Camera-type eye (tissue), 1 donor: ENCODE measurements at places on chromosomes 12 and 14. TPM values are rescaled to one million over a fixed set of nuclear protein-coding genes. Genes with fewer than 3 reads are reported as not detected.

B4GALNT3 gene
- 6.8 TPM for total RNA-seq

DTD2 gene
- total RNA-seq: 46.0 TPM

RIPK3 gene
- total RNA-seq: 4.4 TPM

WNT5B gene
- 34.6 TPM for total RNA-seq

SMOC1 gene
- 25.9 TPM for total RNA-seq

ERBB3 gene
- 28.4 TPM for total RNA-seq

DLGAP5 gene
- 10.7 TPM for total RNA-seq

DTX3 gene
- 69.5 TPM for total RNA-seq

INSM2 gene
- total RNA-seq: 24.3 TPM

CLEC2A gene
- total RNA-seq: 1.1 TPM
